ENCODE measurements at places on chromosomes 4 and X. TPM values are rescaled to one million over a fixed set of nuclear protein-coding genes. Genes with fewer than 3 reads are reported as not detected.

PAGE5 gene
- not detected for total RNA-seq

PNMA5 gene
- total RNA-seq, result not detected

XG gene
- 1.3 TPM for total RNA-seq

CD99 gene
- 262 TPM for total RNA-seq

SMIM10 gene
- total RNA-seq, result 11.7 TPM

CPLX1 gene
- total RNA-seq, result 1.1 TPM

GNL3L gene
- total RNA-seq, result 15.4 TPM

IL3RA gene
- 71.9 TPM for total RNA-seq

CENPVL1 gene
- not detected for total RNA-seq
